ENCODE measurements at places on chromosomes 12 and 14. TPM values are rescaled to one million over a fixed set of nuclear protein-coding genes. Genes with fewer than 3 reads are reported as not detected.

GRCh38 chr12:49540229-49541139, 1.7 kb downstream of the KCNH3 start:
- no peaks in the 10 kb centered on the region for H3K36me3 ChIP-seq
- H3K27ac ChIP-seq = no peak overlapping the region

- H3K27ac ChIP-seq = no peak overlapping the region
- no peak overlapping the region for H3K4me3 ChIP-seq
- H3K27me3 ChIP-seq = no peaks in the 10 kb centered on the region
- peaks cover 6% of the 10 kb centered on the region for H3K4me1 ChIP-seq
- H3K36me3 ChIP-seq = peaks cover 5% of the 10 kb centered on the region
- DNase-seq = no peak
These were observed 48.6 kb downstream of the IRAK3 start for GRCh38 chr12:66237505-66238175.

Gene PTCSC3
- not detected for total RNA-seq

GRCh38 chr14:76376409-76376877, 506 bp downstream of the ESRRB start:
- H3K27ac ChIP-seq = no peak overlapping the region
- peaks cover 8% of the 10 kb centered on the region for H3K4me1 ChIP-seq
- no peak for DNase-seq
- H3K27me3 ChIP-seq = peaks cover 11% of the 10 kb centered on the region
- H3K4me3 ChIP-seq = peak overlapping the region; percentile 62

Gene OR4K17
- total RNA-seq = not detected

- no peak overlapping the region for H3K27ac ChIP-seq
- H3K4me3 ChIP-seq = no peak overlapping the region
- H3K27me3 ChIP-seq = no peaks in the 10 kb centered on the region
- no peaks in the 10 kb centered on the region for H3K36me3 ChIP-seq
- DNase-seq = no peak
These were observed 378.5 kb downstream of the ADGRD1 start for GRCh38 chr12:131332224-131332623.

Gene CFAP73
- total RNA-seq = not detected

GRCh38 chr12:59843260-59843843, 247.5 kb downstream of the SLC16A7 start:
- H3K4me3 ChIP-seq = no peak overlapping the region
- no peaks in the 10 kb centered on the region for H3K36me3 ChIP-seq
- no peaks in the 10 kb centered on the region for H3K27me3 ChIP-seq
- H3K27ac ChIP-seq = no peak overlapping the region

Gene ERH
- total RNA-seq = 55.9 TPM

GRCh38 chr14:34059925-34060650, 109.2 kb upstream of the EGLN3 start:
- no peaks in the 10 kb centered on the region for H3K36me3 ChIP-seq
- peaks cover 29% of the 10 kb centered on the region for H3K4me1 ChIP-seq
- peak; percentile 21 for DNase-seq
- peak overlapping the region; percentile 76 for H3K4me3 ChIP-seq
- peak overlapping the region; percentile 87 for H3K27ac ChIP-seq
- H3K27me3 ChIP-seq = no peaks in the 10 kb centered on the region

DNA sequence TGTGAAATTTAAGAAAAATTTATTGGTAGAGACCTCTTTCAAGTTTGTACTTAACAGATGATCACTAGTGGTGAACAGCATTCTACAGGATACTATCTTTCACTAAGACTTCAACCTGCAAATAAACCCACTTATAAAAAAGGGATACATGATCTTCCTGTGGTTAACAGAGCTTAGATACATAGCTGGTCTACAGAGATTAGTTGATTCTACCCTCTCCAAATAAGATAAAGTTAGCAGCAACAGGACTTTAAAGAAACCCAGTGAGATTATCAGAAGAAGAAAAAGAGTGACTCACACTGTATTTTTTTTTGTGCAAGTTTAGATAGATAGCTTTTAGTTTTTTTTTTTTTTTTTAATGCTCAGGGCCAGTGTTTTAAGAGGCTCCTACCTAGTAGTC, 34.5 kb downstream of the USP44 start:
- no peaks in the 10 kb centered on the region for H3K4me1 ChIP-seq
- H3K27me3 ChIP-seq = no peaks in the 10 kb centered on the region
- H3K36me3 ChIP-seq = peaks cover 33% of the 10 kb centered on the region

Gene CPNE6
- 2.4 TPM for total RNA-seq

Gene LBHD2
- not detected for total RNA-seq

DNA sequence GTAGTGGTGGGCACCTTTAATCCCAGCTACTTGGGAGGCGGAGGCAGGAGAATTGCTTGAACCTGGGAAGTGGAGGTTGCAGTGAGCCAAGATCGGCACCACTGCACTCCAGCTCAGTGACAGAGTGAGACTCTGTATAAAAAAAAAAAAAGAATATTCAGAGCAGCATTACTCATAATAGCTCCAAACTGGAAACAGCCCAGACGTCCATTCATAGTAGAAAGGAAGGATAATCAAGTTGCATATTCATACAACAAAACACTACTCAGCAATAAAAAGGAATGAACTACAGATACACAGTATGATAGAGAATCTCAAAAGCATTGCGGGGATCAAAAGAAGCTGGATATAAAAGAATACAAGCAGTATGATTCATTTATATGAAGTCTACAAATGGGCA, 19.1 kb downstream of the TMEM30B start:
- peaks cover 3% of the 10 kb centered on the region for H3K4me1 ChIP-seq
- H3K27me3 ChIP-seq = no peaks in the 10 kb centered on the region
- no peak overlapping the region for H3K4me3 ChIP-seq
- H3K36me3 ChIP-seq = no peaks in the 10 kb centered on the region
- H3K27ac ChIP-seq = no peak overlapping the region

DNA sequence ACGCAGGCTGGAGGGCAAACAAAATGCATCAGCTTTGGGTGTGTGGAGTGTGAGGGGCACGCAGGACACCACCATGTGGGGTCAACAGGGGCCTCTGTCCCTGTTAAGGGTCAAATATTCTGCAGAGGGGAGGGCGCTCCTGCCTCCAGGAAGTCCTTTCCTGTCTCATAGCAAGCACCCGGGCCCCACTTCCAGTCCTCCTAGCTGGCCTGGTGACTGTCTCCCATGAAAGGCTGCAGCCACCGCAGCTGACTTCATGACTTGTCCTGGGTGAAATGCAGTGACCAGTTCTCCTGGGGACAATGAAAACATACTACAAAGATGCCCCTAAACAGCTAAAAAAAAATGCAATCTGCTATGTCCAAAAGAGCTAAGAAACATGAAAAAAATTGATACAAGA, 53.6 kb downstream of the LGMN start:
- no peak overlapping the region for H3K4me3 ChIP-seq
- no peaks in the 10 kb centered on the region for H3K27me3 ChIP-seq
- H3K36me3 ChIP-seq = no peaks in the 10 kb centered on the region
- no peak for DNase-seq

DNA sequence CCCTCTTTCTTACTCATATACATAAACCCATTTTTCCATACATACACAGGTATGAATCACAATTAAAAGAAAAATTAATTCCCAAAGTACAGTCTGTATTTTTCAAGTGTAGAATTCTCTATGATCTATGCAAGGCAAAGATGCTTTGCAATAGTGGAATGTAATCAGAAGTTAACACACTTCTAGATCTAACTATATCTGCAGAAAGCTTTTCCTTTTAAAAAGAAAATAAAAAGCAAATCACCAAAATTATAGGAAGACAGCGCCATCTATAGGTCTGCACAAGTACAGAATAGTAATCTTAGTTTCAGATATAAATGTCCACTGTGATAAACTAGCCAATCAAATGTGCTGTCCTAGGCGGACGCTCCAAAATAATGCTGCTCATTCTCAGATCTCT, 22.0 kb downstream of the SLC25A21 start:
- H3K4me1 ChIP-seq = peaks cover 2% of the 10 kb centered on the region
- no peak overlapping the region for H3K27ac ChIP-seq
- no peaks in the 10 kb centered on the region for H3K27me3 ChIP-seq
- no peak overlapping the region for H3K4me3 ChIP-seq
- no peak for DNase-seq

GRCh38 chr14:76717508-76718290, 43.6 kb upstream of the VASH1 start:
- H3K27ac ChIP-seq = no peak overlapping the region
- H3K4me3 ChIP-seq = no peak overlapping the region
- H3K4me1 ChIP-seq = no peaks in the 10 kb centered on the region
- H3K27me3 ChIP-seq = no peaks in the 10 kb centered on the region
- no peak for DNase-seq

- DNase-seq = no peak
- H3K4me1 ChIP-seq = no peaks in the 10 kb centered on the region
- no peaks in the 10 kb centered on the region for H3K36me3 ChIP-seq
- no peaks in the 10 kb centered on the region for H3K27me3 ChIP-seq
- H3K27ac ChIP-seq = no peak overlapping the region
These were observed 451.3 kb downstream of the SNAPC1 start for GRCh38 chr14:62213516-62213915.

- H3K4me1 ChIP-seq = no peaks in the 10 kb centered on the region
- H3K27me3 ChIP-seq = no peaks in the 10 kb centered on the region
- H3K27ac ChIP-seq = no peak overlapping the region
- no peaks in the 10 kb centered on the region for H3K36me3 ChIP-seq
These were observed 273.1 kb upstream of the NOVA1 start for GRCh38 chr14:26870722-26871617.

- H3K27me3 ChIP-seq = no peaks in the 10 kb centered on the region
- no peaks in the 10 kb centered on the region for H3K36me3 ChIP-seq
- H3K4me1 ChIP-seq = no peaks in the 10 kb centered on the region
- DNase-seq = no peak
These were observed 87.7 kb downstream of the PTPRB start for GRCh38 chr12:70549340-70550179.

- no peaks in the 10 kb centered on the region for H3K27me3 ChIP-seq
- no peak overlapping the region for H3K27ac ChIP-seq
These were observed 80.9 kb downstream of the SYNE2 start for GRCh38 chr14:63933711-63934110.

DNA sequence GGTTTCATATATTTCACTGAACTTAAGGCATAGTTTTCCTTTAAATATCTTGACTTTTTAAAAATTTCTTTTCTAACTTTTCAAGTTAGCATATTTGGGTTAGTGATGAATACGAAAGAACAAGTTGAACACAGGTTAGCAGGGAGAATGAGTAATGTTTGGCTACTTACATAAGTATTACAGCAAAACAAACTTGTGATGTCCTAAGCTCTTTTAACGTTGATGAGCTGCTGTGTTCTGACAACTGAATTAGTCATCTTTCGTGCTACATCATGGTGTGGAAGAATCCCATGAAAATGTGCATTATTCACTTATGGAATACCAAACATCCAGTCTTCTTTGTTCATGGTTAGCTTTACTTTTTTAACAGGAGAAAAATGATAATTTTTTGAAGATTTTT, 36.3 kb upstream of the PDZRN4 start:
- no peak overlapping the region for H3K27ac ChIP-seq
- no peaks in the 10 kb centered on the region for H3K4me1 ChIP-seq
- no peaks in the 10 kb centered on the region for H3K27me3 ChIP-seq
- no peak for DNase-seq
- no peak overlapping the region for H3K4me3 ChIP-seq

- H3K36me3 ChIP-seq = no peaks in the 10 kb centered on the region
- H3K4me1 ChIP-seq = no peaks in the 10 kb centered on the region
- no peaks in the 10 kb centered on the region for H3K27me3 ChIP-seq
- no peak overlapping the region for H3K4me3 ChIP-seq
- DNase-seq = no peak
- H3K27ac ChIP-seq = no peak overlapping the region
These were observed 130.1 kb upstream of the LHX5 start for GRCh38 chr12:113601656-113602263.

DNA sequence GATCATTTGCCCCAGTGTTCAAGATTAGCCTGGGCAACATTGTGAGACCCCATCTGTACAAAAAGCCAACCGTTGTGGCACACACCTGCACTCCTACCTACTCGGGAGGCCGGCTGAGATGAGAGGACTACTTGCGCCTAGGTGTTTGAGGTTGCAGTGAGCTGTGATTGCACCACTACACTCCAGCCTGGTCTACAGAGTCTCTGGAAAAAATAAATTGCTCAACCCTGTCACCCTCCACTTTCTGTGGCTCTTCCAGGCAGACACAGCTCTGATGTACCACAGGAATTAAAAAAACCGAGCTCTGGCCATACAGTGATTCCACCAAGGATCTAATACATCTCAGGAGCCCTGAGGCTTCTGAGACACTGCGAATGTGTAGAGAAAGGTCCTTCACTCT, 14.4 kb downstream of the TIMELESS start:
- no peaks in the 10 kb centered on the region for H3K36me3 ChIP-seq
- H3K4me3 ChIP-seq = no peak overlapping the region
- no peaks in the 10 kb centered on the region for H3K4me1 ChIP-seq
- DNase-seq = no peak

Gene DHRS2
- total RNA-seq = not detected

- H3K36me3 ChIP-seq = no peaks in the 10 kb centered on the region
- H3K4me1 ChIP-seq = peaks cover 6% of the 10 kb centered on the region
- H3K27ac ChIP-seq = peak overlapping the region; percentile 98
- peak overlapping the region; percentile 96 for H3K4me3 ChIP-seq
These were observed 1.0 kb upstream of the ANO6 start for GRCh38 chr12:45214749-45215418.

DNA sequence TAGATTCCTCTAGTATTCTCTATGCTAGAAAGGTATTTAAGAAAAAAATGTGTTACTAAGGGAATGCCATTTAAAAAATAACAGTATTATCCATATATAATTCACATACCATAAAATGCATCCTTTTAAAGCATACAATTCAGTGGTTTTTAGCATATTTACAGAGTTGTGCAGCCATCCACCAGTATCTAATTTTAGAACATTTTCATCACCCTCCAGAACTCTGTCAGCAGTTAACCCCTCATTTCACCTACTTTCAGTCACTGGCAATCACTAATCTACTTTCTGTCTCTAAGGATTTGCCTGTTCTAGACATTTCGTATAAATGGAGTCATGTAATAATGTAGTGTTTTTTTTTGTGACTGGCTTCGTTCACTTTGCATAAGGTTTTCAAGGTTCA, 33.4 kb downstream of the TBC1D15 start:
- peaks cover 13% of the 10 kb centered on the region for H3K4me1 ChIP-seq
- H3K4me3 ChIP-seq = no peak overlapping the region
- no peak for DNase-seq
- no peaks in the 10 kb centered on the region for H3K36me3 ChIP-seq
- H3K27me3 ChIP-seq = no peaks in the 10 kb centered on the region
- H3K27ac ChIP-seq = no peak overlapping the region

Gene RAPGEF3
- 77.4 TPM for total RNA-seq

GRCh38 chr12:3291939-3292338, 199.1 kb upstream of the PRMT8 start:
- H3K27me3 ChIP-seq = no peaks in the 10 kb centered on the region
- H3K4me1 ChIP-seq = peaks cover 18% of the 10 kb centered on the region
- no peak overlapping the region for H3K4me3 ChIP-seq
- no peak overlapping the region for H3K27ac ChIP-seq
- no peak for DNase-seq
- no peaks in the 10 kb centered on the region for H3K36me3 ChIP-seq

- H3K27ac ChIP-seq = no peak overlapping the region
- DNase-seq = no peak
- no peak overlapping the region for H3K4me3 ChIP-seq
- H3K36me3 ChIP-seq = peaks cover 5% of the 10 kb centered on the region
- peaks cover 6% of the 10 kb centered on the region for H3K4me1 ChIP-seq
These were observed 6.5 kb downstream of the NUBPL start for GRCh38 chr14:31567655-31568054.

- no peak for DNase-seq
- no peak overlapping the region for H3K4me3 ChIP-seq
- no peaks in the 10 kb centered on the region for H3K36me3 ChIP-seq
- H3K27me3 ChIP-seq = no peaks in the 10 kb centered on the region
- H3K4me1 ChIP-seq = no peaks in the 10 kb centered on the region
These were observed 409.5 kb downstream of the SLC6A15 start for GRCh38 chr12:84502907-84503787.

Measured in thoracic aorta (tissue), 2 donors.